Left renal pelvis (tissue), 4 donors: ENCODE measurements at places on chromosomes 5 and 9. TPM values are rescaled to one million over a fixed set of nuclear protein-coding genes. Genes with fewer than 3 reads are reported as not detected.

C9orf153 gene
- 0.09 TPM for polyA plus RNA-seq

GRCh38 chr9:81132796-81133195 is 556.6 kb downstream of the TLE1 start:
- no peak for DNase-seq

DNA sequence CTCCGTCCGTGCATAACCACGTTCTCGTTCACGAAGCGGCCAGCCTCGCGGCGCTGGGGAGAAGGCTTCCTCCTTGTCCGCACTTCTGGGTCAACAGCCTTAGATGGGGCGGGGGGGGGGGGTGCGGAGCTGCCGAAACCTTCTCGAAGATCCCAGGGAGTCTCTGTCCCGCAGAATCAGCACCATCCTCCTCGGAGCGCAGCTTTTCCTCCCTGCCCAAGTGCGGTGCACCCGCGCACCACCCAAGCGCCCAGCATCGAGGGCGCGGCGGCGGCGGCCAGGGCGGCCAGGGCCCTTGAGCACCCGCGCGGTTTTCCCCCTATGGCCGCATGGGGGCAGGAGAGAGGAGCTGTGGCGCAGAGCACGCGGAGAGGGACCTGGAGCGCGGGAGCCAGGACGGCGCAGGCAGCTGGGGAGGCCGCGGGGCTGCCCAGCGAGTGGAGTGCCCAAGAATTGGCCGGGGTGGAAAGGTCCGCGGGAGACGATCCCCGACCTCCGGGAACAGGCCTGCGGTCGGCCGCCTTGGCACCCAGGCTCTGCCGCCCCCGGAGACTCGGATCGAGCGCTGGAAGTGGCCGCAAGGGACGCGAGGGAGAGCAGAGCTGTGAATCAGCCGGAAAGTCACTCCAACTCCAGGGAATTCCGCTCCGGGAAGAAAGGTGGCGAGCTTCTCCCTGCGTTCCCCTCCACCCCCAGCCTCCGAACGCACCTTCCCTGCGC is 43.1 kb downstream of the TMEM174 start:
- DNase-seq, result peak; percentile 72

DNA sequence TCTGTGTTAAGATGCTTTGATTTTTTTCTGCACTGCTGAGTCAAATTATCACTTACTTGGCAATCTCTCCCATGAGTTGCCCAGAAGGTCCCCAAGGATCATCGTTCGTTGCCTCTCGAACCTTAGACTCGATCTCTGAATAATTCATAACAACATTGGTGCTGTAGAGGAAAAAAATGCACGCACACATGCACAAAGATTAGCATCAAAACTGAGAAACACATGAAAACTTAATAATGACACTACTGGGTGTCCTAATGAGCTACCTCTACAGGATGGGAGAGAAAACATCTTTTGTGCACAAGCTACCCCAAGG is 41.6 kb downstream of the CLINT1 start:
- no peak for DNase-seq

- DNase-seq, result no peak
These were observed 57.2 kb downstream of the KCNN2 start for GRCh38 chr5:114419067-114419388.

- no peak for DNase-seq
These were observed 207.3 kb downstream of the SAXO1 start for GRCh38 chr9:18825656-18826170.

GRCh38 chr5:117204926-117205869 is 630.6 kb upstream of the SEMA6A start:
- DNase-seq, result no peak

ADRA1B gene
- polyA plus RNA-seq, result 2.4 TPM

PTGER4 gene
- polyA plus RNA-seq, result 11.3 TPM

DNA sequence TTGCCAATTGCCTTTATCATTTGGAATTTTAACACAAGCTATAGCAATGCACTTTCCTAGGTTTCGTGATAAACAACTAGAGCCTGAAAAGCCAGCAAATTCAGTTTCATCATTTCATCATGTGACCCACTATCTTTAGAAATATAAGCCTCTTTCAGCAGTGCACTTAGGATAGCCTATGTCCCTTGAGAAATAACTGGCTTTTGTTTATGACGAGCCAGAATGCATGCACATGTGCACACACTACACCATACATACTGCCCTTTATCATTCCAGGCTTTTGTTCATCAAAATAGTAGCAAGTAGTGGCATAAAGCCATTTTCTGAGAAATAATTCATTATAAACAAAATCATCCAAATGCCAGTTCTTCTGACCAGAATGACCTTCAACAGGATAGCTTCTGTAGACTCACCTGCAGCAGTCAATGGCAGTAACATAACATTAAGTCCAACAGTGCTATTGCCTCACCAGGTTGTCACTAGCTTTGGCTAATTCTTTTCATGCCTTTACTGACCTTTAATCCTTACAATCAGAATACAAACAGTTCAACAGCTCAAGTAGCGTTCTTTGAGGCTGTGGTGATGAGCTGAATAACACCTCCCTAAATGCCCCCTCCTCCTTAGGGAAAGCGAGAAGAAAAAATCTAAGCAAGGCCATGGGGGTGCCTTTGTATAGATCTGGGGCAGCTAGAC is 132.3 kb upstream of the SMARCA2 start:
- DNase-seq, result no peak

RORB gene
- polyA plus RNA-seq, result 0.22 TPM

CD72 gene
- polyA plus RNA-seq, result 1.8 TPM

ADAMTSL1 gene
- polyA plus RNA-seq, result 93.0 TPM

- DNase-seq, result peak; percentile 16
These were observed 406.0 kb upstream of the PIK3R1 start for GRCh38 chr5:67809589-67809988.

GRCh38 chr9:111298731-111299598 is 31.1 kb downstream of the OR2K2 start:
- peak; percentile 53 for DNase-seq

GRCh38 chr9:125360601-125361000 is 99.0 kb downstream of the GAPVD1 start:
- DNase-seq, result no peak

DNA sequence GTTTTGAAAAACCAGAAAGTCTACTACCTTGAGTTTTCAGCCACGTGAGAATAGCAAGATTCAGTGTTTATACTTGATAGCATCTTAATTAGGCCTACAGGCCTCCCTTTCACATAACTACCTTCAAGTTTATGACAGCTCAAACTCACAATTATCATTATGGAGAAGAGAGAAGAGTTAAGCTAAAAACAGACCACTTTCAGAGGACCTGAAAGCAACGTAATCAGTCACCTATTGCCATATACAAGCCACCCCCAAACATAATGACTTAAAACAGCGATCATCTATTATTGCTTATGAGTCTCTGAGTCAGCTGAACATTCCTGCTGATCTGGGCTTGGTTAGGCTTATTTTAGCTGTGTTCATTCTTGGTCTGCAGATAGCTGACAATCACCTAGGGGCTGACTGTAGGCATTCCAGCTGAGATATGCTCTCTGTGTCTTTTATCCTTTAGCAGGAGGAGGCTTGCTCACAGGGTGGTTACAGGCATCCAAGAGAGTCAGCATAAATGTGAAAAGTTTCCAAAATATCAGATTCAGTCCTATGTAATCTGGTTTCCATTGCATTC is 130.9 kb downstream of the COX7C start:
- no peak for DNase-seq

DNA sequence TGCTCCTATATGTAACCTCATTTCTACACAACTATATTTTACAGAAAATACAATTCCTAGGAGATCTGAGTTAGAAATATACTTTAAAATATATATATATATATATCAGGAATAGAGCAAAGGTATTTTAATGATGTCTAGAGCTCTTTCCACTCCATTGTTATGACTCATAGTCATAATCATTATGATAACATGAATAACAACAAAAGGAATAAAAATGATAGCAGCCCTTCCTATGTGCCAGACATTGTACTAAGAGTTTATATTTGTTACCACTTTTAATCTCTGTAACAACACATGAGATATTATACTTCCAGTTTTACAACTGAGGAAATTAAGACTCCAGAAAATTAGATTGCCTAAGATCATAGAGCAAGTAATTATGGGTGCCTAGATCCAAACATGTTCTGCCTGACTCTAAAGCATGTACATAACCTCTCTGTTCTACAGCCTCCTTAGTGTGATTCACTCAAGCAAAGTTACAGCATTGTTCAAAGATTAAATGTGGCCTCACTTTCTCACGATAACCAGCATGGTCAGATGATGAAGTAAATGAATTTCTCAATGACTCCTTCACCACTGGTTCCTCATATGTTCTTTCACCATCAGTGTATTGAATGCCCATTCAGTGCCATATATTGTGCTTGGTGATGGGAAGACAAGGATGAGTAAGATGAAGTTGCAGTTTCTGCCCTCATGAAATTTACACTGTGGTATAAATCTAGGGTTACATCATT is 452.1 kb downstream of the EFNA5 start:
- DNase-seq, result no peak

DNA sequence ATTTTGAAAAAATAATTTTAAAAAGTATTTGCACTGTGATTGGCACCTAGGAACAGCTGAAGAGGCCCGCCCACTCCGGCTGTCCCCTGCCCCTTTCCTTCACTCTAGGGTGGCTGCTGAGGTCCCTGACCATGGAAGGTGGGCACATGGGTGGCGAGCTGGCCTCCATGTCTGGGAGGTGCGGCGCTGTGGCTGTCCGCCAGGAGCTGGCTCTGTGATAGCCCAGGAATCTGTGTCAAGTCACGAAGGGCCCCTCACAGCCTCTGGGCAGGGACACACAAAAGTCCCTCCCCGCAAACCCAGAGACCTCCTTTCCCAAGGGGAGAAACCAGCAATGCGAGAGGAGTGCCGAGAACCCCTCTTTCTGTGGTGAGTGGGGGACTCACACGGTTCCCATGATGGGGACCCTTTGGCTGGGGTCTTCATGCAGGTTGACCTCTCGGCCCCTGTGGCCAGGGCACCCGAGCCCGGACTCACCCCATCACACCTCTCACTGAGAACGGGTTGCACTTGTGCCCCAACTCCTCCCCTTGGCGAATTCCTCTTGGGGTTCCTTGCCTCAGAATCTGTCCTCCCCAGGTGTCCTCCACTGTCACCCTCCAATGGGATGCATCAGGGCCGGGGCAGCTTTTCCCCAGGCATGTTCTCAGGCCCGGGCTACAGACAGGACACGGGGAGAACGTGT is 168.0 kb downstream of the GAPVD1 start:
- no peak for DNase-seq

DNA sequence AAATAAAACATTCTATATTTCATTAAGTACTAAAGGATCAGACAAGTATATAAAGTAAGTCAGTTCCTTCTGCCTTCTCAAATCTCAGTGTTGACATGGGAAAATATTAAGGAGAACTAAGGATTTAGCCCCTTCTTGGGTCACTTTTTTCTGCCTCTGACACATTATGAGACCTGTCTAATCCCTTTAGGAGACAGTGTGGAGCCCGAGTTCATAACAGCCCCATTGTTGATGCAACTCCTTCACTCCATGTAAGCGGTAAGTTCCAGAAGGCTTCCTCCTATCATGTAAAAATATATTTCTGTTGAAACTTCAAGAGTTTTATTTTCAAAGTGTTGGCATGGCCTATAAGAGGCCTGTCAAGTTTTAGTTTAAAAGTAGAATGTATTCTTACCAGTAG is 152.2 kb downstream of the SNCAIP start:
- no peak for DNase-seq

MYMK gene
- not detected for polyA plus RNA-seq

DNA sequence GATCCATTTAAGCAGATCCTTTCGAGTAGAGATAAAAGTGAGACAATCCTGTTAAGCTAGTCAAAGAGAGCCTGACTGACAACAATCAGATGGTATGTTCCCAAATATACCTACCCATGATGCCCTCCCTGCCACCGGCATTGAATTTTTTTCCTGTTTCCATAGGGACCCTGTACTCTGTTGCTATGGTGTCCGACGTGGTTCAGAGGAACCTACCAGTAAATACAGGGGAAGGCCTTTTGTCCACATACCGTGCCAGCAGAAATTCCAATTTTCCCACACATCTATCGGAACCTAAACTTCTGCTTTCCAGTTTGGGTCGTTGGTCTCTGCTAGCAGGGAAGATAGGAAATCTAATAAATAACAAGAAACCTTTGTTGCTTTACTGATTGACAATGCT is 64.7 kb downstream of the MEGF10 start:
- DNase-seq, result no peak

ADAMTS13 gene
- 14.0 TPM for polyA plus RNA-seq

- no peak for DNase-seq
These were observed 30.0 kb upstream of the JMY start for GRCh38 chr5:79205965-79206364.

DNA sequence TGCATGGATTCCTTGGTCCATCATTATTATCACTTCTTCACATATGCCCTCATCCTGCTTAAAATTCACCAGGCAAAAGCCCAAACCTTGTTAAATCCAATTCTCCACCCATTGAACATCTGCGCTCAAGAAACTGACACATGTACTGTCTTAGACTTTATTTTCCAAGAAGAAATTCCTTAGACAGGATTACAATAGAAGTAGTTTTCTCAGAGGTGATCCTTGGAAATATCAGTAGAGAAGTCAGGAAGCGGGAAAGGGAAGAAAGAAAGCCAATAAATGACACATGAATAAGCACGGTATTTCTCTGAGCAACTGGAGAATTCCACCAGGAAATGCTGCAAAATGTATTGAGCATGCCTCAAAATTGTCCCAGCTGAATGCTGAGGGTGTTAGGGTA is 90.2 kb downstream of the FOXD1 start:
- no peak for DNase-seq
